A549 treated with GW870086 at 1 μM for 4 hours (cell line): ENCODE measurements at places on chromosomes 5 and 9. TPM values are rescaled to one million over a fixed set of nuclear protein-coding genes. Genes with fewer than 3 reads are reported as not detected.

ABLIM3 gene
- total RNA-seq, result 10.7 to 13.6 TPM (median 11.1 TPM) in 5 replicates

C9 gene
- not detected in 5 replicates for total RNA-seq

LCN10 gene
- total RNA-seq, result not detected in 5 replicates

PPP2R2B gene
- total RNA-seq, result 0.06 to 0.23 TPM (median 0.14 TPM) in 4 of 5 replicates, not detected in the other

DBH gene
- not detected in 5 replicates for total RNA-seq

FOXD1 gene
- total RNA-seq, result 14.7 to 22.1 TPM (median 19.3 TPM) in 5 replicates
